ENCODE measurements at places on chromosomes 12 and 14. TPM values are rescaled to one million over a fixed set of nuclear protein-coding genes. Genes with fewer than 3 reads are reported as not detected.

Gene TEX52
- not detected for total RNA-seq

Gene CPNE6
- not detected for total RNA-seq

Gene PTGER2
- 2.2 TPM for total RNA-seq

Gene INSM2
- total RNA-seq, result not detected

Gene KLRC1
- not detected for total RNA-seq

Gene MYL6
- 3,822 TPM for total RNA-seq

Gene NRXN3
- total RNA-seq, result 1.7 TPM

Gene CD163
- not detected for total RNA-seq

Gene IL26
- not detected for total RNA-seq

Gene STAB2
- total RNA-seq, result not detected

All from epithelial cell of proximal tubule (primary cell).